ENCODE measurements at places on chromosomes 13 and 19.
A peak's percentile ranks its signal among the peaks of the same experiment; 100 is the strongest.

DNA sequence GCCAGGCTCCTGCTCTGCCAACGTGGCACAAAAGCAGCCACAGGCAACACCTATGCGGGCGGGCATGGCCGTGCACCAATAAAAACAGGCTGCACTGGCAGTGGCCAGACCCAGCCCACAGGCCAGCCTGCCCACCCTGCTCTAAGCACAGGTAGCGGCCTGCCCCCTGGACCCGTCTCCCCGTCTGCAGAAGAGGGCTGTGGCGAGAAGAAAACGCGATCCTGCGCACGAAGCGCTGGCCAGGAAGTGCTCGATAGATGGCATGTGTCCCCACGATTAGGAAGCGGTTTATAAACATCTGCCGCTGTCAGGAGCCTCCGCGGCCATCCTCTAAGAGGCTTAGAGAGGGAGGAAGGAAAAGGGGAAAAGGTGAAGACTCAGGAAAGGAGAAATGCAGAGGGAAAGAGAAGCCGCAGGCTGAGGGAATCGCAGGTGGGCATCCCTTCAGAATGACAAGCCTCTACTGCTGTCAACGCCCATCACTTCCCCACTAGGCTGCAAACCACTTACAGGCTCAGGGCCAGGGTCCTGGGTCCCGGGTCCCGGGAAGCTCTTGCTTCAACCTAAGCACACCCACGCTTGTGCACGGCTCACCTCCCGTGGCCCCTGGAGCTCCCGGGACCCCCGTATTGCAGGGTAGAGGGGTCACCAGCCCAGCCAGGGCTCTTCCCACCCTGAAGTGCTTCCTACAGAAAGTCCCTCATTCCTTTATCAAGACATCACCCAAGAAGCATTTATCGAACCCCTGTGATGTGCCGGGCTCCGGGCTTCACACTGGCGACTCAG lies 10.5 kb downstream of the MLLT1 start:
- peaks cover 7% of the 10 kb centered on the region for H3K36me3 ChIP-seq
- peaks cover 32% of the 10 kb centered on the region for H3K4me1 ChIP-seq
- DNase-seq, result no peak
- H3K4me3 ChIP-seq, result no peak overlapping the region
- no peak overlapping the region for H3K27ac ChIP-seq

DNA sequence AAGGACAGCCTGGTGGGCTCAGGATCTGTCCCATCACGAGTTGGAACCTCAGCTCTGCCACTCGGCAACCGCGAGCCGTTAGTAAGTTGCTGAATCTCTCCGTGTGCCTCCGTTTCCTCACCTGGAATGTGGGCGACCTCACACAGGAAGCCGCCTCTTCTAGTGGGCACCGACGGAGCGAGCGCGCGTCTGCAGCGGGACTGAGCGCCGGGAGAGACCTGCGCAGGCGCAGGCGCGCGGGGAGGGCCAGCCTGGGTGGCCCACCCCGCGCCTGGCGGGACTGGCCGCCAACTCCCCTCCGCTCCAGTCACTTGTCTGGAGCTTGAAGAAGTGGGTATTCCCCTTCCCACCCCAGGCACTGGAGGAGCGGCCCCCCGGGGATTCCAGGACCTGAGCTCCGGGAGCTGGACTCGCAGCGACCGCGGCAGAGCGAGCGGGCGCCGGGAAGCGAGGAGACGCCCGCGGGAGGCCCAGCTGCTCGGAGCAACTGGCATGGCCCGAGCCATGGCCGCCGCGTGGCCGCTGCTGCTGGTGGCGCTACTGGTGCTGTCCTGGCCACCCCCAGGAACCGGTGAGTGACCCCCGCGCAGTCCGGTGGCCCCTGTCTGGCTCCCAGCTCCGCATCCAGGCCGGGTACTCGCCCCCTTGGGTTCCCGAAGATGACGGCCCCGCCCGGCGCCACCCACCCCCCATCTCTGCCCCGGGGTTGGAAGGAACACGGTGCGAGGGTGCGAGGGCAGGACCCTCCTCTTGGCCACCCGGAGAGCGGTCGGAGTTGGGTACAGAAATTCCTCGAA lies at the start of gene PVR:
Gene PVR (plus strand): TSS at position 306 of the 797 bp plus-strand sequence. CDS start 187 bp downstream, at position 493.
- DNase-seq, result peak; percentile 78
- H3K4me1 ChIP-seq, result peaks cover 14% of the 10 kb centered on the region
- peak within 1 kb of the TSS; percentile 78 for H3K4me3 ChIP-seq
- H3K27ac ChIP-seq, result peak within 1 kb of the TSS; percentile 82
- H3K27me3 ChIP-seq, result no peaks in the 10 kb centered on the region

DNA sequence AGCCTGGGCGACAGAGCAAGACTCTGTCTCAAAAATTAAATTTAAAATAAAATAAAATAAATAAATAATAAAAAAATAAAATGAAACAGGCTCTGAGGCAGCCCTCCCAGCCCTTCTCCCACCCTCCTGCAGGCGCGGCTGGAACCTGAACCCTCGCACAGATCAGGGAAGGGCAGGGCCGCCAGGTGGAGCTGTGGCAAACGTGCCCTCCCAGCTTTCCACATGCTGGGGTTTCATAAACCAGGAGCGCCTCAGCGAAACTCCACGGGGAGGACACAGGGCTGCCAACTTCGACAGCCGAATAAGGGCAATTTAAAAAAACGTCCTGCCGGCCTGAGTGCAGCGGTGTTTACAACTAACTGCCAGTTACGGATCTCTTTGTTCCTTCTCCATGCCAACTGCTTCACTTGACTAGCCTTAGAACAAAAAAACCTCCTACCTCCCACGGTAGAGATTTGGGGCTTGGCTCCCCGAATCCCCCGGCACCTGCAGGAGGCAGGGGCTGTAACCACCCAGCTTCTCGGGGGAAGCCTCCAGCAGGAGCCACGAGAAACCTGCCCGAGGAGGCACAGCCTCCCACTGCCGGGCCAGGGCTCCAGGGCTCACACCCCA lies 15.9 kb downstream of the ZNF787 start:
- no peak overlapping the region for H3K4me3 ChIP-seq
- no peaks in the 10 kb centered on the region for H3K27me3 ChIP-seq
- H3K4me1 ChIP-seq, result peaks cover 19% of the 10 kb centered on the region
- DNase-seq, result peak; percentile 85
- peaks cover 2% of the 10 kb centered on the region for H3K36me3 ChIP-seq

DNA sequence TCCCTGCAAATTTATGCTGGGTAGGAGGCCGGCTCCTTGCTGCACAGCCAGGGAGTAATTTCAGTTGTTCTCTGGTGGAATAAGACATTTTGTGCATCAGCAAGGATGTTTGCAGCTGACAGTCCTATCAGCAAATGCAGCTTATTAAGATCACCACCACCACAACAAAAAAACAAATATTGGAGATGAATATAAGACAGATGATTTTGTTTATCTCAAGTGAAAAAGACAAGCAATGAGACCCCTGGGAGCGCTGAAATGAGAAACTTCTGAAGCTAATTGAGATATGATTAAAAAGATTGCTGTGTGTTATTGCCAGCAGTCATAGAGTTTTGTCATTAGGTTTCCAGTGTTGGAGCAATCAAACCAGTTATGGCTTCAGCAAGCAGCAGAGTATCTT lies 505.6 kb downstream of the GPC6 start:
- H3K27ac ChIP-seq, result no peak overlapping the region
- no peak for DNase-seq
- H3K4me1 ChIP-seq, result no peaks in the 10 kb centered on the region
- no peak overlapping the region for H3K4me3 ChIP-seq
- no peaks in the 10 kb centered on the region for H3K27me3 ChIP-seq

DNA sequence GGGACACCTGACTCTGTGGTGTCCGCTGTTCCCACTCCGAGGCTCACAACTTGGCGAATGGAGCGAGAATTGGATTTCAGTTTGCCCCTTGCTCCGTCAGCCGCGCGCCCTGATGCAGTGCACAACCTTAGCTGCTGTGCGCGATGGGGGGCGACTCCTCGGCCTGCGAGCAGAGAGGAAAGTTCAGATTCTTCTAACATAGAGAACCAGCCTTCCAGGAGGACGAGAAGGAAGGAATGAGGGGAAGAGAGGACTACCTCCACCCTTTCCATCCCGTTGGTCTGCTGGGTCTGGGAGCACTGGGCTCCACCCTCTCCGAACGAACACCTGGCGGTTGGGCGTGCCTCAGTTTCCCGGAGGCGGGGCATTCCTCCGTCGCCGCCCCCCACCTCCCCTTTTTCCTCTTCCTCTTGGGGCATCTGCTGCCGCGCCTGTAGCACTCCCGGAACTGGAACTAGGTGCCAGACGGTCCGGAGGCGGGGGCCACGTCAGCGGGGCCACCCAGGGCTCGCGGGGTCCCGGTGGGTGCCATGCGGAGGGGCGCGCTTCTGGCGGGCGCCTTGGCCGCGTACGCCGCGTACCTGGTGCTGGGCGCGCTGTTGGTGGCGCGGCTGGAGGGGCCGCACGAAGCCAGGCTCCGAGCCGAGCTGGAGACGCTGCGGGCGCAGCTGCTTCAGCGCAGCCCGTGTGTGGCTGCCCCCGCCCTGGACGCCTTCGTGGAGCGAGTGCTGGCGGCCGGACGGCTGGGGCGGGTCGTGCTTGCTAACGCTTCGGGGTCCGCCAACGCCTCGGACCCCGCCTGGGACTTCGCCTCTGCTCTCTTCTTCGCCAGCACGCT lies at the start of gene KCNK6:
Gene KCNK6 (plus strand): TSS at position 425 of the 838 bp plus-strand sequence. CDS start 106 bp downstream, at position 531.
- H3K4me3 ChIP-seq, result peak within 1 kb of the TSS; percentile 48
- no peaks in the 10 kb centered on the region for H3K36me3 ChIP-seq

GRCh38 chr13:113457510-113457909 lies 4.2 kb upstream of the ADPRHL1 start:
- no peak overlapping the region for H3K27ac ChIP-seq
- H3K27me3 ChIP-seq, result no peaks in the 10 kb centered on the region
- no peak for DNase-seq
- peaks cover 19% of the 10 kb centered on the region for H3K36me3 ChIP-seq
- H3K4me1 ChIP-seq, result no peaks in the 10 kb centered on the region
- H3K4me3 ChIP-seq, result no peak overlapping the region

GRCh38 chr19:55090564-55090963 lies 14.9 kb downstream of the EPS8L1 start:
- peak; percentile 68 for DNase-seq
- no peaks in the 10 kb centered on the region for H3K36me3 ChIP-seq
- no peak overlapping the region for H3K27ac ChIP-seq
- H3K4me3 ChIP-seq, result no peak overlapping the region
- H3K4me1 ChIP-seq, result peaks cover 15% of the 10 kb centered on the region
- H3K27me3 ChIP-seq, result no peaks in the 10 kb centered on the region

- no peaks in the 10 kb centered on the region for H3K4me1 ChIP-seq
- no peak overlapping the region for H3K4me3 ChIP-seq
- DNase-seq, result no peak
- H3K27me3 ChIP-seq, result no peaks in the 10 kb centered on the region
- H3K36me3 ChIP-seq, result no peaks in the 10 kb centered on the region
Measured at GRCh38 chr13:41107584-41108014, 25.0 kb downstream of the KBTBD6 start.

DNA sequence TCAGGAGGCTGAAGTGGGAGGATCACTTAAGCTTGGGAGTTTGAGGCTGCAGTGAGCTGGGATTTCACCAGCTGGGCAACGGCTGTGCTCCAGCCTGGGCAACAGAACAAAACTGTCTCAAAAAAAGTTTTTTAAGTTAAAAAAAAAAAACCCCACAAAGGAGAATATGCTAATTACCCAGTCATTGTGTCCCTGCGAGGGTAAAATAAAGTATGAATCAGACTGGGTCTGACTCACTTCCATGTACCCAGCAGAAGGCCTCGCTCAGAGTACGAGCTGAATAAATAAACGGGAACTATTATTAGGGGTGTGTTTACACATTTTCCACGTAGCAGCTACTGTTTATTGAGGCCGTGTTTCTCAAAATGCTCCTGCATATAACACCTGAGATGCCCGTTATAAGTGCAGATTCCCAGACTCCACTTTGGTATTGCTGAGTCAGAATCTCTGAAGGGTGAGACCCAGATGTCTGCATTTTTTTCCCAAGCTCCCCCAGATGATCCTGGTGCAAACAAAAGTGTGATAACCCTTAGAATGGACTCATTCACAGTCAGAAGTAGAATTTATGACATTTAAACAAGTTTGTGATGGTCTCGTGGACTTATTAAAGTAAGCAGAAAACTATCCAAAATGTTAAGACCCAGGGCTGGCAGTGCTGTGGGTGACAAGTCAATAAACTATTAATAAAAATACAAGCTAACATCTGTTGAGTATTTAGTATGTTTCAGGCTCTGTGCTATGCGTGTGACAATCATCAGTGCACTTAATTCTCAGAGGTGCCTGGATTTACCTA lies 28.2 kb downstream of the KCNC3 start:
- no peaks in the 10 kb centered on the region for H3K36me3 ChIP-seq
- no peaks in the 10 kb centered on the region for H3K4me1 ChIP-seq
- no peaks in the 10 kb centered on the region for H3K27me3 ChIP-seq
- no peak overlapping the region for H3K27ac ChIP-seq

DNA sequence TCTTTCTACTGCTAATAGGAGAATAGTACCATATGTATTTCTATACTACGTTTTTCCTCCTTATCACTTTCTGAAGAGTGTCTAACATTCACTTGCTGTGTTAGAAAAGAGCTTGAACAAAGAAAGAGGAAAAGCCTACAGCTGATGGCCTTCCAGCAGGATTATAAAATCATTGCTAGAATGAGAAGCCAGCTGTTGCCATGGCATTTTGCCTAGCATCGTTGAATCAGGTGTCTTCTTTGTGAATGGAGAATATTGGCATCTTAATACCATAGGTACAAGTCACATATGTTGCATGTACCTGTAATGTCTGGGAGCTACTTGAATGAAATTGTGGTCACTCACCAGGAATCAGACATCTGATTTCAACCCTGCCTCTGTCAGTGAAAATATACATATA lies 1174.9 kb downstream of the PCDH17 start:
- no peaks in the 10 kb centered on the region for H3K4me1 ChIP-seq
- H3K36me3 ChIP-seq, result no peaks in the 10 kb centered on the region
- no peak for DNase-seq
- no peak overlapping the region for H3K27ac ChIP-seq
- no peaks in the 10 kb centered on the region for H3K27me3 ChIP-seq
- H3K4me3 ChIP-seq, result no peak overlapping the region

DNA sequence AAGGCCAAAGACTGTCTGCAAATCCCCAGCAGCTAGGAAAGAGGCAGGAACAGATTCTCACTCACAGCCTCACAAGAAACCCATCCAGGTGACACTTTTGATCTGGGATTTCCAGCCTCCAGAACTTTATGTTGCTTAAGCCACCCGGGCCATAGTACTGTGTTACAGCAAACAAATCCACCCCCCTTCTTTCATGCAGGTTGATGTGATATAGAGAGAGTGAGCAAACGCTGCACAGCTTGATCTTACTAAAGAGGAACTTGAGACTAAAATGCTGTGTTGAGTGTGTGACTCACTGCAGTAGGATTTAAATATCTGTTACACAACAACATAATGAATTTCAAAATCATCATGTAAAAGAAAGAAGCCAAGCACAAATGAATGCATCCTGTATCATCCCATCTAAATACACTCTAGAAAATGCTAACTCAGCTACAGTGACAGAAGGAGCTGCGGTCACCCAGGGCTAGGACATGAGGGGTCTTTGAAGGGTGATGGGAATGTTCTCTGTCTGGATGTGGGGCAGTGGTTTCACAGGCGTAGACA lies 32.2 kb downstream of the RCBTB2 start:
- no peak for DNase-seq
- no peaks in the 10 kb centered on the region for H3K4me1 ChIP-seq
- no peak overlapping the region for H3K27ac ChIP-seq
- H3K27me3 ChIP-seq, result no peaks in the 10 kb centered on the region
- no peak overlapping the region for H3K4me3 ChIP-seq

Data from kidney (tissue), 22 donors.